ENCODE measurements at places on chromosomes 2 and 18. TPM values are rescaled to one million over a fixed set of nuclear protein-coding genes. Genes with fewer than 3 reads are reported as not detected.

COL4A4 gene
- 0.94 TPM for total RNA-seq

SLC4A5 gene
- 13.8 TPM for total RNA-seq

METTL8 gene
- total RNA-seq, result 22.2 TPM

APLF gene
- total RNA-seq, result 7.2 TPM

TMEM37 gene
- total RNA-seq, result not detected

CD302 gene
- total RNA-seq, result 1.9 TPM

DLX2 gene
- 9.4 TPM for total RNA-seq

ACYP2 gene
- total RNA-seq, result 34.7 TPM

SAG gene
- 0.63 TPM for total RNA-seq

NDUFS1 gene
- 97.7 TPM for total RNA-seq

TNFRSF11A gene
- total RNA-seq, result 0.63 TPM

All from parietal lobe (tissue), 2 donors.